Esophagus squamous epithelium (tissue), 5 donors: ENCODE measurements at places on chromosomes 4 and X.

- DNase-seq: no peak
Observed at GRCh38 chrX:134625315-134625718, 33.0 kb downstream of the PLAC1 start.

GRCh38 chr4:58808817-58809216 is 1698.6 kb upstream of the IGFBP7 start:
- no peak for DNase-seq

DNA sequence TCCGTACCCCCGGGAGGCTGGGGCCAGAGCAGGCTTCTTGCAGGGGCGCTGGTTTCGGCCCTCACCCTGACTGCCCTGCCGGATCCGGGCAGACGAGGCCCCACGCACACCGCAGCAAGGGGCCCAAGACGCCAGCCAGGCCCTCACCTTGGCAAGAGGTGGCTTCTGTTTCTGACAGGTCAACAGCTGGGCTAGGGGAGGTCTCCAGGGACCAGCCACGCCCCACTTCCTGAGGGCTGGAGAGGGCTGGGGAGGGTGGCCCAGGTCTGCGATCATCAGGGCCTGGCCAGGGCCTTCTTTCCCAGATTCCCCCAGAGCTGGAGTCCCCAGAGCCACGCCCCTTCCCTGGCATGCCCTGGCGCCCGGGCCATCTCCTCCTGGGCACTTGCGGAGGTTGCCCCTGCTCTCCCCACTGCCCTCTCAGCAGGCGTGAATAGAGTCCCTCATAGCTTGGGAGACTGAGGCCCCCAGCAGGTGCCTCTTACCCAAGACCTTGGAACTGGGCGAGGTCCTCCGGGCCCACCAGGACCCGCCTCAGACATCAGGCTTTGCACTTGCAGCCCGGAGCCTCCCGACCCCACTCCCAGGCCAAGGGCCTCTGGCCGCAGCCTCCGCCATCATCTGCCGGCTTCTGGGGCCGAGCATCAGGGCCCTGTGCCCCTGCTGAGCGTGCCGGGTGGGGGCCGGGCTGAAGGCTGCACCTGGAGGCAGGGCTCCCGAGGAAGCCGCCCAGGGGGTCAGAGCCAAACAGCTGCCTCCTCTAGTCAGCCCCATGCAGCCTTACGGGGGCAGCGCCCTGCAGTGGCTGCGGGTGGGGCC is 6.3 kb upstream of the FGFR3 start:
- no peak for DNase-seq

DNA sequence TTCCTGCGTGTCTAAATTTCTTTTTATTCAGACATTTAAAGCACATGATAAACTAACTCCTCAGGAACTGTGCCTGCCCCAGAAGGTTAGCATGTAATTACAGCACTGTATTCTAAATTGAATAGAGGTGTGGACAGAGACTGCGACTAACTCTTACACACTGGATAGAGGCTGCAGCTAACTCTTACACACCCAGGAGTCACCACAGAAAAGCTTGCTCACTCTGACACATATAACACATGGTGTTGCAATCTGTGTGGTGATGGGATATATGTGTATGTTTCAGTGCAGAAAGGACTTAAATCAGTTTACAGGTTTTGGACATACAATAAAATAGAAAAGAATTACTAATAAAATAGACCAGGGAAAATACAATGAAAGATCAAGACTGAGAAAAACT is 41.5 kb downstream of the SMAD1 start:
- no peak for DNase-seq

DNA sequence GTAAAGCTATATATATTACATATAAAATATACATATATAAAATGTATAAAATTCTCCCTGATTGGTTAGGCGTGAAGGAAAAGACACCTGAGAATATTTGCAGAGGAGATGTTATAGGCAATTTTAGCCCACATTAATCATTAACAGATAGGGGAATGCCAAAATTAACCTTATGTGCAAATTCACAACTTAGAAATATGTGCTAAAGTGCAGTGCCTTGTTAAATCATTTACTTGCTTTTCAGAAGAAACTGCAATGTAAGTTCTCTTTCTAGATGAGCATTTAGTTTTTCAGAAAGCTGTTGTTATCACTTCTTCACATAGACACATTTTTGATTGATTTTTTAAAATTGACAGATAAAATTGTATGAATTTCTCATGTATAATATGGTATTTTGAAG is 5.6 kb downstream of the TASL start:
- DNase-seq: no peak

GRCh38 chrX:43970528-43970927 is 2.7 kb downstream of the NDP start:
- DNase-seq: no peak

DNA sequence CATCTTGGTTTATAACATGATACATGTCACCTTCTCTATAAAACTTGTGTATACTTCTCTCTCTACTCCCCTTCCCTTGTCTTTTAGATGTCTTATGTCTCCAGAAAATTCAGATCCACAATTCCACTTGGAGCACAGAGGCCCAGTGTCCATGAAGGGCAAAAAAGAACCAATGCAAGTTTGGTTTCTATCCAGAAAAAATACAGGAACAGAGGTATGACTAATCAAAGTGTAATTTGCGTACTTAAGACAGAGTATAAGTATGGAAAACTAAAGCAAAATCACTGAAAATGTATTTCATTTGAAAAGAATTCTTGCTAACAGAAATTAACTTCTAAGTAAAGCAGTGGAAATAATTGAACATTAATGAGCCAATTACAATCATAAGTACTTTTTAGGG is 46.2 kb downstream of the GUCY1B1 start:
- no peak for DNase-seq

- DNase-seq: no peak
Observed at GRCh38 chr4:163649557-163650091, 155.1 kb downstream of the TMA16 start.

- no peak for DNase-seq
Observed at GRCh38 chr4:177401658-177402273, 40.5 kb downstream of the AGA start.

GRCh38 chr4:119559044-119559647 is 69.5 kb downstream of the PDE5A start:
- DNase-seq: no peak

GRCh38 chr4:58301376-58301999 is 1191.3 kb upstream of the IGFBP7 start:
- no peak for DNase-seq

DNA sequence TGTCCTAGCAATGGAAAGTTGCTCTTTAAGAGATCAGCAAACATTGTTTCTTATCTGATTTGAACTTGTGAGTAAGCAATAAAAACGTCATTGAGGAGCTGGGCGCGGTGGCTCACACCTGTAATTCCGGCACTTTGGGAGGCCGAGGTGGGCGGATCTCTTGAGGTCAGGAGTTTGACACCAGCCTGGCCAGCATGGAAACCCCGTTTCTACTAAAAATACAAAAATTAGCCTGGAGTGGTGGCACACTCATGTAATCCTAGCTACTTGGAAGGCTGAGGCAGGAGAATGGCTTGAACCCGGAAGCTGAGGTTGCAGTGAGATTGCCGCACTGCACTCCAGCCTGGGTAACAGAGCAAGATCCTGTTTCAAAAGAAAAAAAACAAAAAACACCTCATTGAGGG is 11.2 kb upstream of the PLAC8 start:
- no peak for DNase-seq

DNA sequence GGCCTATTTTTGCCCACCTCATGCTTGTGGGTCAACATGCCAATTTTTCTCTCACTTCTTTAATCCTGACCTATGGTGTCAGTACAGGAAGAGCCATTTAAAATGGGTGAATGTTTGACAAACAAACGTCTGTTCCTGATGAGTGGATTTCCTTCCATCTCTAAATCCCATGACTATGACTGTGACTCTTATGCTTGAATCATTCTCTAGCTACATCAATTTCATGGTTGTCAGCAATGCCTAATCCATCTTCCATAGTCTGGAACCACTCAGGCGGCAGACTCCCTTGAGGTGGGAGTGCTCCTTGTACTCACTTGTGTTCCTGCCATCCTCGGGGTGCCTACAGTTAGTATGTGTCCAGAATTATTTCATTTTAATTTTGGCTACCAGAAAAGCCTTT is 194.9 kb upstream of the RPS6KA3 start:
- DNase-seq: no peak

DNA sequence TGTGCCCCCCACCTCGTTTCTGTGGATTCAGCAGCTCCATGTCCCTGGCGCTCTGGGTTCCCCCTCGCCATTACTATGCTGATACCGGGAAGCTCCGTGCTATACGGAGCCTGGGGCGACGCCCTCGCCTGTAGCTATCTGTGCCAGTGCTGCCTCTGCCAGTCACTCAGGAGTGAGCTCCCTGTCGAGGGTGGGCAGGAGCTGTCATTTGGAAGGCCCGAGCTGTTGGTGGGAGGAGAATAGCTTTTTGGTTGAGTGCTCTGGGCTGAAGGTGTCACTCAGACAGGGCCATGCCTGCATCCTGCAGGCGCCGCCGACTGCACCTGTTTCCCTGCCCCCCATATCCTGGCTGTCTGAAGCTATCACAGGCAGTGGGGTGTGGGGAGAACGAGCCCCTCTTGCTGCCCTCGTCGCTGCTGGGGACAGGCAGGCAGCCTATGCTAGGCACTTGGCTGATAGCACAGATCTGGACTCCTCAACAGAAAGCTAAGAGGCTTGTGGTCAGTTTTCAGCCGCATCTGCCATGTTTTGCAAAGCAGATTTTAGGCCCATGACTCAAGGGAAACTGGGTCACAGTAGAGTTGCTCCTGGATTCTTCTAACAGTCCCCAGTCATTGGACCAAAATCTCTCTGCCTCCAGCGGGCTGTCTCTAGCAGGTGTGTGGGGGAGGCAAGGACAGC is 31.8 kb downstream of the CPLX1 start:
- no peak for DNase-seq

DNA sequence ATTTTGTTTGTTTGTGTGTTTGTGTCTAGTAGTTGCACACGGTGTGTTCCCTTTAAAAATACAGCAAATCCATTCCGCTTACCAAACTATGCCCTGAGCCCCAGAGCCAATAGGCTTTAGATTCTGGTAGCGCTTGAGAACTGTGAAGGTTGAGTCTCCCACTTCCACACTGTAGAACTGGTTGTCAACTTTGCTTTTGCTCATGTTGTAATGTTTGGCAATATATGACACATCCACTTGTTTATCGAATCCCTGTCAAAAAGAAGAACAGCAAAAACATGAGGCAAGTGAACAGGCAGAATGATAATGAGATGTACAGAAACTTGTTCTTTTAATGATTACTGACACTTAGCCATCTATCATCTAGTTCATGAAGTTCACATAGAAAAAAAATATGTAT is 200.6 kb downstream of the MAPK10 start:
- DNase-seq: no peak

DNA sequence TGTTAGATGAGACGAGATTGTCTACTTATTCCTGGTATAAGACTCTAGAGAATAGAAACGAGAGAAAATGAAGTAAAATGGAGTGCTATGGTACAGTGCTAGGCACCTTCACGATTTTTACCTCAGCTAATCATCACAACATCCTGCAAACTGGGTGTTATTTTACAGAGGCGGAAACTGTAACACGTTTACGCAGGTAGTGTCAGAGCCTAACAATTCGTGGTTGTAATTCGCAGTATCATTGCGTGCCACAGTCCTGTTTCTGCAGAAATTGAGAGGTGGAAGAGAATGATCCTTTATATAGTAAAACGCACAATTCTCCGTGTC is 383 bp upstream of the TBC1D19 start:
- no peak for DNase-seq

- DNase-seq: no peak
Observed at GRCh38 chrX:42398967-42399631, 378.9 kb downstream of the PPP1R2C start.

DNA sequence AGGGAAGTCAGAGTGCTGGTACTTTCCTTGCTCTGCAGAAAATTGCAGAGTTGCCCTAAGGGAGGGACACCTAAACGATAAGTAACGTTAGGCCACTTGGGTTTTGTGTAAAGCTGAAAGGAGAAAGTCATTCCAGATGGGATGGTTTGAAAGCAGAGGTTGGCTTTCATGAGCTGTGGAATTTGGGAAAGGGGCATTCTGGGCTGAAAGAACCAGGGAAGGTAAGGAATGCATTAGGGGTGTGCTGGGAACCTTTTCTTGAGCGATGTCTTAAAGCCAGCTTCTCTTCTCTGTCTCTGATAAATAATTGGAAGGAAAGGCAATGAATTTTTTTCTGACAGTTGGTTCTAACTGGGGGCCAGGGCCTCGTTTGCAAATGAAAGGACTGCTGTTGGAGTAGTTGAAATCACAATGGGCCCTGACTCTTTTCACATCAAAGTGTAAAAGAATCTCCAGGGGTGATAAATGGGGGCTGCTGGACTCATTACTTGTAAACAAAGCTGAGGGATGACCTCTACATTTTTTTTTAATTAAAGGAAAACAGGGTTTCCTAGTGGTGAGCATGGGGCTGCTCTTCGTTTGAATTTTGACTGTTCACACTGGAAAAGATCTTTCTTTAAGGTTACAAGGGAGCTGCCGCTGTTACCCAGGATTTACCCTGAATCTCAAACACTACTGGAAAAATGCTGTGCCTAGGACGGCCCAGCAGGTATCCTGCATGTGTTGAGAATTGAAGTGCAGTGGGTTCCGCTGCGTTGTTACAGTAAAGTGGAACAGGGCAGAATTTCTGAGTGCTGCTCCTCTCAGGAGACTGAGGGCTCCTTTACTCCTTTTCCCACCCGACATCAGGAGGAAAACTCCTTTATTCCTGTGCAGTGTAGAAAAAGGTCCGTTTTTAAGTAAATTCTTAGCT is 25.0 kb downstream of the AFF1 start:
- no peak for DNase-seq

GRCh38 chrX:18983666-18984380 is at the start of gene PHKA2:
Gene PHKA2 (minus strand): TSS chrX:18984114. CDS start chrX:18983932, 182 bp downstream.
- DNase-seq: no peak

DNA sequence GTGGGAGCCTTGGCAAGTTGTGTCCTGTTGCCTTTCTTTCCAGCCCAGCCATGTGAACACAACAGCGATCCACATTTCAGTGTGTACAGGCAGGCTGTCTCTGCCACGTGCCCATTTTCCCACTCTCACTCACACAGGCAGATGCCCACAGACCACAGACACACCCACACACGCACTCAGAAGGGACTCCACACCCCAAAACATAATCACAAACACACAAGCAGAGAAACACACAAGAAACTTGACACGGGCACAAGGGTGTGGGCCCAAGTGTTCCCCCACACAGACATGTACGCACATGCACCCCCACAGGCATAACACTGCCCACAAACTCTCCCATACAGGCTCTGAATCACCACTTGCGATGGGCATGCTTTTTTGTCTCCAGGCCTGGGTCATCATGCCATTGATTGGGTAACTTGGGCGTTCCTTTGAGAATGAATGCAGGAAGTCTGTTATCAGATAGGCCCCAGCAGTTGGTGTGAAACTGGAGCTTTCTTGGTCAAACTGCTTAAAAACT is 84.3 kb downstream of the NBDY start:
- DNase-seq: no peak

GRCh38 chr4:89230271-89230670 is 77.3 kb downstream of the GPRIN3 start:
- no peak for DNase-seq

DNA sequence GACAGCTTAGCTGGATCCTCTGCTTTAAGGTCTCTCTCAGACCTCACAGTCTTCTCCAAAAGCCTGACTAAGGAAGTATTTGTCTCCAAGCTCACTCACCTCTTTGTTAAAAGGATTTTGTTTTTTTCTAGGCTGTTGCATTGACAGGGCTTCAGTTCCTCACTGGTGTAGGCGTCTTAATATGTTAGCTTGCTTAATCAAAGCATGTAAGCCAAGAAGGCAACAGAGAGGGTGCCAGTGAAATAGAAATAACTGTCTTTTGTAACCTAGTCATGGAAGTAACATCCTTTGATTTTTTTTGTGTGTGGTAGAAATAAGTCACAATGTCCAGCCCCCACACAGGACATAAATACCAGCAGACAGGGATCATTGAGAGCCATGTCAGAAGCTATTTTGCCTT is 58.8 kb downstream of the FIP1L1 start:
- DNase-seq: no peak
